ENCODE measurements at places on chromosomes 12 and 14. TPM values are rescaled to one million over a fixed set of nuclear protein-coding genes. Genes with fewer than 3 reads are reported as not detected.

DNA sequence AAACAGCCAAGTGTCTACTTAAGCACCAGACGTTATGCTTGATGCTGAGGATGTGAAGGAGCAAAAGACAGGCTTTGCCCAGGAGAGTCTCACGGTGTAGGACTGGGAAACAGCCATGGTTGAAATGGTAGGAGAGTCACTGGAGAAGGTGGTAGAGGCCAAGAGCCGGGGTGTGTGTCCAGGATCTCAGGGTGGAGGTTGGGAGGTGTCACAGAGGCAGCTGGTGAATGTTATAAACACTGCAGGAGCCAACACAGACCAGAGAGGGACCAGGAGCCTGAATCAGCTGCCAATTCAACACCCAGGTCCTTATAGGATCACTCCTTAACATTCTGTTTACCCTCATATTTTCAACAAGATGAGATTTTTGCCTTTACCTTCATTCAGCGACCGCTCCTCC, 7.5 kb downstream of the NID2 start:
- ATAC-seq: no peak

DNA sequence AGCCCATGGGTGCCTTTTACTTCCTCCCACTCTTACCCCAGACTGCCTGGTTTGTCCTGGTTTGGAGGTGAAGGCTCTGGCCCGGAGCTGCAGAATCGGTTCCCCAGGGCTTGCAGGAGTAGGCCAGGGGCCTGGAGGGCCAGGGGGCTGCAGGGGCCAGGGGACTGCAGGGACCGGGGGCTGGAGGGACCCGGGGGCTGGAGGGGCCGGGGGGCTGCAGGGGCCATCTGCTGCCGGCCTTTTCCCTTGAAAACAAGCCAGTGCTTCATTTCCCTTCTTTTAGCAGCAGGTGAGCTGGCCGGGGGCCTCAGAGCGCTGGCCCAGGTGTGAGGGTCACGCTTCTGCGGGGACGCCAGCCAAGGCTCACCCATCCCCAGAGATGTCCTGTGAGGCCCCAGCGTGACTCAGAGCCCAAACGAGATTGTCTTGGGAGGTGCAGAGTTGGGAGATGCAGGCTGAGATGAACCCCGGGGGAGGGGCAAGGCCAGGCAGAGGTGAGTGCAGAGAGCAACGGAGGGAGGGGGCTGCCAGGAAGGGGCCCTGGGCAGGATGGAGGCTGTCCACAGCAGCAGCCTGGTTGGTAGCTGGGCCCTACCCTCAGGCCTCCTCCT, 154.9 kb downstream of the KIF26A start:
- no peak for ATAC-seq

- ATAC-seq: no peak
These were observed 13.6 kb upstream of the FOXJ2 start for GRCh38 chr12:8018666-8019581.

- ATAC-seq: no peak
These were observed 20.5 kb downstream of the SLC38A2 start for GRCh38 chr12:46351886-46352650.

DNA sequence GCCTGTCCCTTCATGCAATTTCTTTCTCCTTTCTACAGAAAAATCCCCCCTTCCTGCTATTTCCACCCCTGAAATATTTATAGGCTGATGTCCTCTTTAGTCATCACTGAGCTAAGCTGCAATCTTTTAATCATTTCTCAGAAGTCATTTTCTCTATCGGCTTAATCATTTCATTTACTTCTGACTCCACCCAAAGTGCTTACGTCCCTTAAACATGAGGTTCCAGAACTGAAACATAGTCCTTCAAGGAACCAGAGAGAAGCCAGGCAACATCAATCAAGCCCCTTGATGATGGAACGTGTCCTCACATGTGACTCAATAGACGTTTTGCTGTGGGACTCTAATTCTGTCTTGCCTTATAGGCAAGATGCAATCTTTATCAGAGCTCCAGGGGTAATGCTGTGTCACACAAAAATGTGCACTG, 148.7 kb upstream of the KRR1 start:
- ATAC-seq: peak; percentile 39

The POTEG gene
- not detected for total RNA-seq

The HELB gene
- 2.1 TPM for total RNA-seq

The LMNTD1 gene
- 0.32 TPM for total RNA-seq

The MYF6 gene
- not detected for total RNA-seq

The OTX2 gene
- not detected for total RNA-seq
